ENCODE measurements at places on chromosomes 4 and X. TPM values are rescaled to one million over a fixed set of nuclear protein-coding genes. Genes with fewer than 3 reads are reported as not detected.

The NAP1L2 gene
- total RNA-seq: 2.1 TPM

The DLG3 gene
- total RNA-seq: 1.2 TPM

The PDCL2 gene
- total RNA-seq: not detected

The PIGA gene
- 2.8 TPM for total RNA-seq

The CFP gene
- 0.51 TPM for total RNA-seq

The TMEM154 gene
- 0.40 TPM for total RNA-seq

- no peak for DNase-seq
- H3K4me1 ChIP-seq: no peaks in the 10 kb centered on the region
- no peak overlapping the region for H3K27ac ChIP-seq
- H3K36me3 ChIP-seq: peaks cover 5% of the 10 kb centered on the region
- H3K27me3 ChIP-seq: no peaks in the 10 kb centered on the region
These were observed 32.3 kb downstream of the HERC5 start for GRCh38 chr4:88489100-88489761.

- peaks cover 3% of the 10 kb centered on the region for H3K36me3 ChIP-seq
- H3K4me3 ChIP-seq: peak overlapping the region; percentile 28
- H3K4me1 ChIP-seq: no peaks in the 10 kb centered on the region
- no peaks in the 10 kb centered on the region for H3K27me3 ChIP-seq
- no peak overlapping the region for H3K27ac ChIP-seq
These were observed 13.9 kb upstream of the ETDC start for GRCh38 chrX:135295238-135295943.

GRCh38 chrX:142998447-142999198 lies 27.1 kb upstream of the SPANXN4 start:
- H3K27me3 ChIP-seq: no peaks in the 10 kb centered on the region
- no peaks in the 10 kb centered on the region for H3K36me3 ChIP-seq
- H3K4me3 ChIP-seq: no peak overlapping the region
- no peak for DNase-seq

DNA sequence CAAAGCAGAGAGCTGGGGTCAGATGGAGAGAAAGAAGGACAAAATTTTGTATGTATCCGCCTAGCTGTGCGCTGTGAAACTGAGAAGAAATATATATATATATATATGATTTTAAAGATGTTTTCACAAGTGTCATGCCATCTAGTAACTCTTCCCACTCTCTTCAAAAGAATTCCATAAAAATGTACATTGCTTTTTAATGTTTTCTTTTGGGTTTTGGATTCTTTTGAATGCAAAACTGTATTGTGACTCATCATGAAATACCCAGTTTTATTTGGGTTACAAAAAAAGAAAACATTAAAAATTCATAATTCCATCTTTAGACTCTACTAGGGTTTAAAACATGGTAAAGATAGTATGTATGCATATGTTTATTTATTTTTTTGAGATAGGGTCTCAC lies 34.3 kb upstream of the IGFBP7 start:
- DNase-seq: no peak
- H3K27me3 ChIP-seq: no peaks in the 10 kb centered on the region
- no peak overlapping the region for H3K4me3 ChIP-seq
- H3K27ac ChIP-seq: no peak overlapping the region
- no peaks in the 10 kb centered on the region for H3K4me1 ChIP-seq

- no peaks in the 10 kb centered on the region for H3K4me1 ChIP-seq
- DNase-seq: no peak
- H3K27ac ChIP-seq: no peak overlapping the region
- no peak overlapping the region for H3K4me3 ChIP-seq
These were observed 78.7 kb upstream of the DCLK2 start for GRCh38 chr4:149999485-150000074.

GRCh38 chr4:153346031-153346430 lies 1.5 kb downstream of the MND1 start:
- DNase-seq: no peak
- H3K4me3 ChIP-seq: peak overlapping the region; percentile 85
- no peaks in the 10 kb centered on the region for H3K27me3 ChIP-seq

DNA sequence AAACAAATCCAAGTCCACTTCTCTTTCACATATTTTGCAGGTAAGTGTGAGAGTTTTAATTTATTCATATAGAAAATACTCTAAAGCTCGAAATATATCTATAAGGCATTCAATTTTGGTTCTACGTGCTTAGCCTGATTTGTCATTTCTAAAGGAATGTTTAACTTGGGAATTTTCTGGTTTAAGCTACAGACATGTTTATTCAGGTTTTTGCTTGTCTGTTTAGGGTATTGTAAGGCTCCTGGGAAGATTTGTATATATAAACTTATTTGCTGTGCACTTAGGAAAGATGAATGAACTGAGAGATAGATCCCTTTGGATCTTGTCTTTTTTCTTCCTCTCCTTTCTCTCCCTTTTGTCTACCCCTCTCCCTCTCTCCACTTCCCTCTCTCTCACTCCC lies 185.9 kb upstream of the NEIL3 start:
- no peak for DNase-seq
- H3K4me1 ChIP-seq: no peaks in the 10 kb centered on the region
- H3K27ac ChIP-seq: no peak overlapping the region
- no peaks in the 10 kb centered on the region for H3K36me3 ChIP-seq
- H3K4me3 ChIP-seq: no peak overlapping the region
- H3K27me3 ChIP-seq: no peaks in the 10 kb centered on the region

- no peak overlapping the region for H3K27ac ChIP-seq
- no peaks in the 10 kb centered on the region for H3K4me1 ChIP-seq
- H3K4me3 ChIP-seq: no peak overlapping the region
- H3K27me3 ChIP-seq: no peaks in the 10 kb centered on the region
- no peak for DNase-seq
These were observed 83.9 kb downstream of the POLA1 start for GRCh38 chrX:24777660-24778059.

- H3K4me1 ChIP-seq: no peaks in the 10 kb centered on the region
- no peak overlapping the region for H3K27ac ChIP-seq
- H3K27me3 ChIP-seq: peaks cover 2% of the 10 kb centered on the region
- H3K4me3 ChIP-seq: no peak overlapping the region
These were observed 35.2 kb downstream of the STAP1 start for GRCh38 chr4:67593741-67594175.

DNA sequence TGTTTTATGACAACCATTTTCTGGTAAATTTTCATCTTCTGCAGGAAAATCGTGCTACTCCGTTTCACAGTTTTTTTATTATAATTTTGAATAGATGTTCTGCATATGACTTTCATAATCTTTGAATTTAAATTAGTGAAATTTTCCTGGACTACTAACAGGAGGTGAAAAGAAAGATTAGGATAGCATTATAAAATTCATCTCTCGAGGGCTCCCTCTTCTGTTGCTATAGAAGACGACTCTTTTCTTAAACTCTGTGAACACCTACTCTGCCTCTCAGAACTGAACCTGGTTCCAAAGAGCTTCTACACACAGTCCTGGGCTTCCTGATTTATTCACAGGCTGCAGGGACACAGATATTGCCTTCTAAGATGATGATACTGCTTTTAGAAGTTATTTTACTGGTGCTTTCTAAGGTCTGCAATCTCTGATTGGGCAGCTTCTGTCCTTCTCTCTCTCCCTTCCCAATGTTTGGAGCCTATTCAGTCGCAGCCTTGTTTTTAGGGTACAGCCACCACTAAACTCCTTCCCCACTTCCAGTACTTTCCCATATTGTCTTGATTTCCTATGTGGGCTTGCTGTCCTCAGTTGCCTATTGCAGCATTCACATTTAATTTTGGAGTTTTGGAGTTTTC lies 10.1 kb upstream of the SAP30 start:
- H3K4me3 ChIP-seq: no peak overlapping the region
- H3K36me3 ChIP-seq: no peaks in the 10 kb centered on the region
- no peak overlapping the region for H3K27ac ChIP-seq
- H3K27me3 ChIP-seq: no peaks in the 10 kb centered on the region
- no peak for DNase-seq
- H3K4me1 ChIP-seq: no peaks in the 10 kb centered on the region

DNA sequence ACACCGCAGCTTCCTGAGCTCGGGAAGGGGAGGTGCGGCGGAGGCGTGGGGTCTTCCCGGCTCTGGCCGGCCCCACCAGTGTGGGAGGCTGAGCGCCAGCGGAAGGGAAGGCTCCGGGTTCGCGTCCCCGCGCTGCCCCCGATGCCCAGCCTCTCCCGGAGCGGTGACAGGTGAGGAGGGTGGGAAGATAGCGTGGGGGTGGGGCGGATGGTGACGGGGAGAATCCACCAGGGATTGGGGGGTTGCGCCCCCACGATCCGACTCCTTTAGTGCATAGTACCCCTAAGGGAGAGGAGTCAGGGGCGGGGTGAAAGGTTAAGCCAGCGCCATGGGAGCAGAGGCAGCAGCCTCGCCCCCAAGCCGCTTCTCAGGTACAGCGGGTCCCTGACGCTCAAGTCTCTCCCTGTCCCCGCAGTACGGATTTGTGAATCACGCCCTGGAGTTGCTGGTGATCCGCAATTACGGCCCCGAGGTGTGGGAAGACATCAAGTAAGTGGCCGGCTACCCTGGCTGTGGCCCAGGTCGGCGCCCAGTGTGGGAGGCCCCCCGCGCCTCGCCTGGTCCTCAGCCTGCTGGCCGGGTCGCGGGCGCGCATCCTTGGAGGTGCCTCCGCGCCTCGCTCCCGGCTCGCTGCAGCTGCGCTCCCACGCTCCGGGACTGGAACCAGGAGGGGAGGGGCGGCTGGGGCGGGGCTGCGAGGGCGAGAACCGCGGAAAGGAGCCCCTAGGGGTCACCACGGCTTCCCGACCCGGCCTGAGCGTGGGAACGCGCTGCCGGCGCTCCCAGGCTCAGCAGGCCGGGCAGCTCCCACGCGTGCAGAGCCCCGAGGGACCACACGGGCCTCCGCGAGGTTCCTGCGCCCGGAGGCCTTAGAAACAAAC lies 791 bp downstream of the GUCY1B1 start:
- peak overlapping the region; percentile 76 for H3K4me3 ChIP-seq
- H3K4me1 ChIP-seq: no peaks in the 10 kb centered on the region
- DNase-seq: peak; percentile 82
- H3K27ac ChIP-seq: peak overlapping the region; percentile 72

- no peak overlapping the region for H3K4me3 ChIP-seq
- no peak for DNase-seq
- H3K4me1 ChIP-seq: no peaks in the 10 kb centered on the region
- no peaks in the 10 kb centered on the region for H3K27me3 ChIP-seq
- no peaks in the 10 kb centered on the region for H3K36me3 ChIP-seq
- H3K27ac ChIP-seq: no peak overlapping the region
These were observed 327.2 kb downstream of the NKX6-1 start for GRCh38 chr4:84171871-84172270.

GRCh38 chr4:38764277-38764676 lies 18.5 kb downstream of the TLR10 start:
- no peaks in the 10 kb centered on the region for H3K27me3 ChIP-seq
- no peak overlapping the region for H3K4me3 ChIP-seq
- H3K4me1 ChIP-seq: peaks cover 2% of the 10 kb centered on the region
- no peaks in the 10 kb centered on the region for H3K36me3 ChIP-seq
- no peak for DNase-seq

- DNase-seq: no peak
These were observed 39.2 kb downstream of the TRIM2 start for GRCh38 chr4:153243468-153243867.

- no peaks in the 10 kb centered on the region for H3K36me3 ChIP-seq
- no peak for DNase-seq
- H3K4me3 ChIP-seq: no peak overlapping the region
These were observed 89.3 kb downstream of the APBB2 start for GRCh38 chr4:41124916-41125548.

- H3K27me3 ChIP-seq: no peaks in the 10 kb centered on the region
- H3K27ac ChIP-seq: no peak overlapping the region
- DNase-seq: no peak
- no peaks in the 10 kb centered on the region for H3K4me1 ChIP-seq
These were observed 23.4 kb downstream of the ARHGEF9 start for GRCh38 chrX:63761639-63762038.

DNA sequence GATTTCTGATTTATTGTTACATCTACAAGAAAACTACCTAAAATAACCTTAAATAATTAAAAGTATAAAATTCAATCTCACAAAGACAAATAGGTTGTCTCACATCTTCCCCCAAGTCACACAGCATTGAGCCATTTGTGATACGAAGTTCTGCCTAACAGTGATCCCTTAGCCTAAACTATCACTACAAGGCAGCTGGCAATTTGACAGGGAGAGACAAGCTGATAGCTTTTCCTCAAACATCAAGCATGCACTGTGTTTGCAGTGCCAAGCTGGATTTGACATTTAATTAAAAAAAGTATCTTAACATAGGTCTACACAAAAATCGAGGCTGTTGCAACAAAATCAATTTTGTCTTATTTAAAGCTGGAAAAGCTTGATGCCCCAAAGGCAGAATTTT lies 464.7 kb upstream of the TRAM1L1 start:
- no peak overlapping the region for H3K27ac ChIP-seq
- H3K4me3 ChIP-seq: no peak overlapping the region
- no peaks in the 10 kb centered on the region for H3K27me3 ChIP-seq
- no peaks in the 10 kb centered on the region for H3K36me3 ChIP-seq
- no peak for DNase-seq
- no peaks in the 10 kb centered on the region for H3K4me1 ChIP-seq

DNA sequence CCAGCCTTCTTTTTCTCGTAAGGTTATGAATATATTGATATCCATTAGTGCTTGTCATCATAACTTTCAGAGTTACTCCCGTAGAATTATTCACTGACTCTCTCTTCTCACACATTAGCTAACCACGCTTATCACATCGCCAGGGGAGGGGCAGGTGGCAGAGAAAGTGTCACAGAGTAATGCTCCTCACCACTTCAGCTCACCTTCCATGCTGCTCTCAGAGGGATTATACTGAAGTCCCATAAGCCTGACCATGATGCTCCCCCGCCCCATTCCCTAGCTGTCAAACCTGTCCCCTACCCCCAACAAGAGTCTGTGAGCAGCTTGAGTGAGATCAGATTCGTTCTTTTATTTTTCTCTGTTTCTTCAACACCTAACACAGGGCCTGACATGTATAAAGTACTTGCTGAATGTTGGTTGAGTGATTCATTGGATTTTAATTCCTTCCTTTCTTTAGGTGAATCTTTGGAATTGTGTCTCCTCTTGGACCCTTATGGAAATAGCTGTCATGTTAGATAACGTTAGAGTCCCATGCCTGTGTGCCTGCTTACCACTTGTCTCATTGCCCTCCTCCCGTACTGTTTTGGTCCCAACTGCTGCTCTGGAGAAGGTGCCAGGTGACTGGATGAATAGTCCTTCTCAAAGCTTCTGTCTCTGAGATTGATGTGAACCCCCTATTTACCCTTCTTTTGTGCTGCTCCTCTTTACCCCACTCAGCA lies 55.1 kb downstream of the RS1 start:
- H3K4me3 ChIP-seq: no peak overlapping the region
- DNase-seq: no peak
- H3K4me1 ChIP-seq: no peaks in the 10 kb centered on the region
- no peaks in the 10 kb centered on the region for H3K36me3 ChIP-seq
- no peak overlapping the region for H3K27ac ChIP-seq

- no peak for DNase-seq
- H3K27ac ChIP-seq: no peak overlapping the region
- no peak overlapping the region for H3K4me3 ChIP-seq
- H3K36me3 ChIP-seq: no peaks in the 10 kb centered on the region
- H3K4me1 ChIP-seq: no peaks in the 10 kb centered on the region
These were observed 107.7 kb downstream of the APOOL start for GRCh38 chrX:85111347-85111746.

GRCh38 chrX:43743100-43743822 lies 87.2 kb downstream of the MAOA start:
- no peak for DNase-seq
- no peaks in the 10 kb centered on the region for H3K4me1 ChIP-seq
- no peak overlapping the region for H3K4me3 ChIP-seq
- H3K36me3 ChIP-seq: no peaks in the 10 kb centered on the region
- peaks cover 9% of the 10 kb centered on the region for H3K27me3 ChIP-seq

GRCh38 chr4:103498161-103499070 lies 221.4 kb downstream of the TACR3 start:
- DNase-seq: no peak
- no peaks in the 10 kb centered on the region for H3K4me1 ChIP-seq
- H3K36me3 ChIP-seq: no peaks in the 10 kb centered on the region

- no peak overlapping the region for H3K27ac ChIP-seq
- H3K27me3 ChIP-seq: peaks cover 3% of the 10 kb centered on the region
- H3K4me1 ChIP-seq: no peaks in the 10 kb centered on the region
- DNase-seq: no peak
These were observed 520.5 kb upstream of the NR3C2 start for GRCh38 chr4:148962539-148963290.

Data from psoas muscle (tissue), 8 donors.